ENCODE measurements at places on chromosomes 1 and 21.
A peak's percentile ranks its signal among the peaks of the same experiment; 100 is the strongest.

DNA sequence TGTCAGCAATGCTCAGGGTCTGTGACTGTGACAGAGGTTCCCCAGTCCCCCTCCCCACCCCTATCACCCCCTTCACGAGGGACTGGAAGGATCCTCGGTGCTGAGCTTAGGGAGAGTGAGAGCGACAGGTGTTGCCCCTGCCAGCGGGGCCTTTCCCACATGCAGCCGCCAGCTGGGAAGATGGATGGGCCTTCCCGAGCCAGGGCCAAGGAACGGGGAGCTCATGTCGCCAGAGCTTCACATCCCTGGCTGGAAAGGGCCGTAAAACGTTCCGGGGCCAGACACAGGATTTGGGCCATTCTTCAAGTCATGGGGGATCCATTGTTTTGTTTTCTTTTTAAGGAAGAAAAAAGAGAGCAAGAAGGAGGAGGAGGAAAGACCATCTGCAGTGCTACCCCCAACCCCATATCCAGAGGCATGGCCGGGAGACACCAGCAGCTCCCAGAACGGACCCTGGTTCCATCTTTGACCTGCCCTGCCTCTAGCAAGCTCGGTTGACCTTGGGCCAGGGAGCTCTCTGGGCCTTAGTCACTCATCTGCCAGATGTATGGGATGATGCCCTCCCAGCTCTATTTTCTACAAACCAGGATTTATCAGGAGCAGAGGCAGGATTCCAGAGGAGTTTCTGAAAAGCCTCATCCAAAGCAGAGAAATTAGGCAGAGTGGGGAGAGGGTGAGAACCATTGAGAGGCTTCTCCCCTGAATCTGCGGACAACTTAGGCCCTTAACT, 54.1 kb downstream of the TAS1R2 start:
- DNase-seq = no peak

- no peak for DNase-seq
Measured at GRCh38 chr1:226063977-226064815, 1.7 kb downstream of the H3-3A start.

- DNase-seq = peak; percentile 58
Measured at GRCh38 chr1:145994391-145995120, 1.8 kb downstream of the TXNIP start.

- DNase-seq = no peak
Measured at GRCh38 chr21:37547615-37548200, 181.1 kb downstream of the DYRK1A start.

DNA sequence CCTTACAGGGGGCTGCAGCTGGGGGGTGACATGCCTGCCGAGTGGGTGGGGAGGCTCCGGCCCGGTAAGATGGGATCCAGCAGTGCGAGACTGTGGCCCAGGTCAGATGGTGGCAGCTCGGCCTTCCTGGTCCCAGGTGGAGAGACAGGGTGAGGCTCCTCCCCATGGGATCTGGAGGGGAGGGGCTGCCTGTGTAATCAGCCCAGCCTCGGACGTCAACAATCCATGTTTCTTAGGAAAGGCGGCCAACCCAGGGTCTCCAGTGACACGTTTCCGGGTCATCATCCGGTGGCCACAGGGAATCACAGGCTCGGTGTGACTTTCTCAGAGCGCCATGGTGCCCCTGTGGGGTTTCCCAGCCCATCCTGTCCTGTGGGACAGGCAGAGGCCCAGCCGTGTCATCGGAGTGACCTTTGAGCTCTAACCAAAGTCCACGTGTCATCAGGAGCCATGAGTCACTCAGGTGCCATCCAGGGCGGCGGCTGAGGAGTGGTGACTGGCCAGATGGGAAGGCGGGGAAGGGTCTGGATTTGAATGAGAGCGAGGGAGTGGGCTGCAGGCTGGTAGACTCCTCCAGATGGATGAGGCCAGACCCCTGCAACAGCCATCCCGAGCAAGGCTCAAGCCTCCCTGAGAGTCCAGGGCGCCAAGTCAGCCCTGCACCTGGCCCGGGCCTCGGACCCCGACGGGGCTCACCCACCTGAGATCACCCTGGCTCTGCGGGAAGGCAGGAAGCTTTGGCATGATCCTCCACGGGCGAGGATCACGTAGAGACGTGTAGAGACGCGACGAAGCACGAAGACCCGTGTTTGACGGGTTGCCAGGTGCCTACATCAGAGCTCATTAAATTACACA, 6.6 kb upstream of the HES4 start:
- DNase-seq = no peak

DNA sequence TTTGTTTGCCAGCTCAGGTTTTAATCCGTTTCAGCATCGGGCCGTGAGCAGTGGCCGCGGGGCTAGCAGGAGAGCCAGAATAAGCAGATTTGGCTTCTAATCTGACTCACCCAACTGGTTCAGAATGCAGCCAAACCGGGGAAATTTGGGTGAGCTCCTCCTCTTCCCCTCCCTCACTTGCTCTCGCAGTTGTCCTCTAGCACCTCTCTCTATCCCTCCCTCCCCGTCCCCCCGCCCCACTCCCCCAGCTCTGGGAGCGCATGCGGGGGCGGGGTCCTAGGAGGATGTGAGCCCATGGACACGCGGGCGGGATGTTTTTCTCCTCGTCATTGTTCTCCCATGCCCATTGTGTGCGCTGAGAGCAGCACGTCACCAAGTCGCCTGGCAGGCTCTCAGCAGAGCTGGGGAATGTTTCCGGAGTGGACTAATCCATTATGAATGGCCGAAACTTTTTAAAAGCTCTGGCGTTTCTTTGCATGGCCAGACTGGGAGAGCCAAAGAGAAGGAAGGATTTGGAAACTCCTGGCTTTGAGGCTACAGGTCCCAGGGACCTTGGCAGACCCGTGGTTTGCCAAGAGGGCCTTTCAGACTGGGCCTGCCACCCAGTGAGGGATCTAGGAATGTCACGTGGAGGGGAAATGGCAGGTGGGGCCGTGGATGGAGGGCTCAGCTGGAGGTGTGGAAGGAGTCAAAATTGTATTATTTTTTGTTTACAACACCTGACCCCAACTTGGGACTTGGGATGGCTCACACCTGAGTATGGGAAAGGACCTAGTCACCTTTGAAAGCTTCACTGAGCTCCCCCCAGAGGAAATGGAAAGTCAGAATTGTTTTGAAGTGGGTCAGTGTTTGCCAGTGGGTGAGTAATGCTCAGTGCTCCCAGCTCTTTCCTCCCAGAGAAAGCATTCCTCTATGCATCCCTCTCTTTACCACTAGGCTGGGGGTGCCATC, 39.2 kb downstream of the CDK18 start:
- DNase-seq = peak; percentile 39

GRCh38 chr1:205448540-205449253, 7.1 kb downstream of the BLACAT1 start:
- DNase-seq = no peak

DNA sequence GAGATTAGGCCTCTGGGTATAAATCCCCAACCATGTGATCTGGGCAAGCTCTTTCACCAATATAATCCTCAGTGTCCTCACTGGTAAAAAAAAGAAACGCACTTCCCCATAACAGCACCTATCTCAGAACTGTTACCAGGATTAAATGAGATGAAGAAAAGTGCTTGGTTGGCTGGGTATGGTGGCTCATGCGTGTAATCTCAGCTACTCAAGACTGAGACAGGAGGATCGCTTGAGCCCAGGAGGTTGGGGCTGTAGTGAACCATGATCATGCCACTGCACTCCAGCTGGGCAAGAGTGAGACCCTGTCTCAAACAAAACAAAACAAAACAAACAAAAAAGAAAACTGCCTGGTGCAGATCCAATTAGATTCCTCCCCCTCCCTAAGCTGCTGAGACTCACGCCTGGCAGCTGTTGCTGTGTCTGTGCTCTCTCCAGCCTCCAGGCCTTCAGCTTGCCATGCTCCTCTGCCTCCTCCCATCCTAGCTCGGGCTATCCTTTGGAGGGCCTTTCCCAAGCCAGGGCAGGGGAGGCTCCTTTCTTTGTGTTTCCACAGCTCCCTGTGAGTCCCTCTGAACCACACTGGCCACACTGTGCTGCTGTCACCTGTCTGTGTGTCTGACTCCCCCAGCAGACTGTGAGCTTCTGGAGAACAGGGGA, 19.0 kb downstream of the CYB5RL start:
- DNase-seq = no peak

GRCh38 chr21:44375281-44375651, 21.8 kb downstream of the TRPM2 start:
- no peak for DNase-seq

DNA sequence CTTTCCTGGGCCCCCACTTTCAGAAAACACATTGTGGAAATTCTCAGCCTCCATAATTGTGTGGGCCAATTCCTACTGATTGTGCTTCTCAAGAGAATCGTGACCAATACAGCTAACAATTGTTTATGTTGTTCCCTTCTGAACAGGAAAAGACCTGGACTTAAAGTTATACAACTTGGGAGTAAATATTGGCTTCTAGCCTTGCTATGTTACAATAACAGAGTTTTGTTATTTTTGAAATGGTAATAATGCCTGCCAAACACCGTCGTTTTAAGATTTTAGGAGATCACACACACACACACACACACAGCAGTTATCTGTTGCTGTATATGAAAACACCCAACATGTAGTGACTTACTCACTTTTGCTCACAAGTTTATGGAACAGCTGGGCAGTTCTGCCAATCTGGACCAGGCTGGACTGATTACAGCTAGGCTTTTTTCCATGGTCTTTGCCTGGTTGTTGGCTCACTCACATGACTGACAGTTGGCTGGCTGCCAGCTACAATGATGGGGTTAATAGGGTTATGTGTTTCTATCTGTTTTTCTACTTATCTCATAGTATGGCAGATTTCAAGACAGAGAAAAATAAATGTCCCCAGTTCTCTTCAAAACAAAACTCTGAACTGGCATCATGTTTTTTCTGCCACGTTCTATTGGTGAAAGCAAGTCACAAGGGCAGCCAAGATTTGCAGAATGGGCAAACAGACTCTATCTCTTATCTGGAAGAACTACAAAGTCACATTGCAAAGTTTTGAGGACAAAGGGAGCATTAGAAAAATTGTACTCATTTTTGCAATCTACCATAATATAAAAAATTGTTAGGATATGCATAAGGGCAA, 447.5 kb downstream of the NEGR1 start:
- no peak for DNase-seq

DNA sequence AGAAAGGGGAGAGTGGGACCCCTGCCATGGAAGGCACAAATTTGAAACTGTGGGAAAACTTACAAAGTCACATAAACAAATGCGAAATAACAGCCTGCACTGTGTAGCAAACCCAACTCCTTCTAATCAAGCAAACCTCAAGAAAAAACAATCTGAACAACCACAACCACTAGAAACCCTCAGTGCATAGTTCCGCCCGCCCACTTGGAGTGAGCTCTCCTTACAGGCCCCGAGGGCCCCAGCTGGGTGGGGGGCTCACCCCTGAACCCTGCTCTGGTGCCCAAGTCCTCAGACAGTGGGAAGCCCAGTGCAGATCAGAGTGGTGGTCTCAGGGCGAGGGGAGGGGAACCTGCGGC, 931 bp upstream of the MXRA8 start:
- no peak for DNase-seq

DNA sequence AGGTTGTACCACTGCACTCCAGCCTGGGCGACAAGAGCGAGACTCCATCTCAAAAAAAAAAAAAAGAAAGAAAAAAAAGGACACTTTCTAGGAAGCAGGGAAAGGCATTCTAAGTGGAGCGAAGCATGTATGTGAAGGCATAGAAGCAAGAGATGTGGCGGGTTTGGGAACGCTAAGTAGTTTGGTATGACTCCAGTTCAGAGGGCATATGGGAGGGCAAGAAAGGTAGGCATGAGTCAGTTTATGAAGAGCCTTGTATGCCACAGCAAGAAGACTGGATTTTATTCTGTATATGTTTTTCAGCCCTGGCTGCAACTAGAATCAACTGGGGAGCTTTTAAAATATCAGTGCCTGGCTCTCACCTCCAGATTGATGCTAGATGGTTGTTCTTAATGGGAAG, 4.4 kb upstream of the ELOVL1 start:
- DNase-seq = no peak

DNA sequence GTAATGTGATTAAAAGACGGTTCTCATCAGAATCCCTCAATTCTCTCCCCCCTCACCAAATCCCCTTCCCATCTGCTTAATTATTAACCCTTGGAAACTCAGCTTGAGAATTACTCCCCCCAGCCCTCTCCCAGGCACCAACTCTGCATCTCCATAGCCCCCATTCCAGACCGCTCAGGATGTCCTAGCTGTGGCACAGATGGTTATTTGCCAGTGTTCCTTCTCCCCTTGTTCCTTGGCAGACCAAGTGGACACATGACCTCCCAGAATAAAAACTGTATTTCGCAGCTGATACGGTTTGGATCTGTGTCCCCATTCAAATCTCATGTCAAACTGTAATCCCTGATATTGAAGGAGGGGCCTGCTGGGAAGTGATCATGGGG, 14.6 kb downstream of the HENMT1 start:
- no peak for DNase-seq

GRCh38 chr1:33055210-33056008, 18.7 kb upstream of the AK2 start:
- no peak for DNase-seq

- no peak for DNase-seq
Measured at GRCh38 chr1:29805122-29805895, 569.0 kb downstream of the PTPRU start.

DNA sequence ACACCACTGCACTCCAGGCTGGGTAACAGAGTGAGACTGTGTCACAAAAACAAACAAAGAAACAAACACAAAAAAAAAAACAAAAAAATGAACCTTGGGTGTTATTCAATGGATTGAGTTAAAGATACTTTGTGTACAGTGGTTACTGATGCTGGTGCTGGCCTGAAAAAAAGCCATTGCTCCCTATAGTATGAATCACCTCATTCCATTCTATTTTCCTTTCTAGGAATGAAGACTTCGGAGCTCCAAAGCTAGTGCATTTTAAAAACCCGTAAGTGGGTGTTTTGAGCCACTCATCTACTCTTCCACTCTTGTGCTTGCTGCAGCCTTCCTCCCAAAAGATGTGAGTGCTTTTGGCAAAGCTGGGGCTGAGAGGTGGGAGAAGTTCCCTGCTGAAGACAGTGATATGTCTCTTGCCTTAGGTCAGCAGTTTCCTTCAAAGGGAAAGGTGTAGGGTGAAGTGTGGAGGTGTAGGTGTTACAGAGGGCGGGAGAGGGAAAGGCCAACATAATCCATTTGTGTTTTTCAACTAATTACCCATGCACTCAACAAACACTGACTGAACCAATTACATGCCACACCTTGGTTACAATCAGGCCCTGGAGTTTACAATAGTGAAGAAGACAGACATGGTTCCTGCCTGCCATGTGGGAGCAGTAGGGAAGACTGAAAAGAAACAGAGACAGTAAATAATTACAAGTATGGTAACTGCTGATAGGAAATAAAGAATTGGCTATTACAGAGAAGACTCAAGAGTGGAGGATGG, 55.0 kb upstream of the SERBP1 start:
- no peak for DNase-seq

DNA sequence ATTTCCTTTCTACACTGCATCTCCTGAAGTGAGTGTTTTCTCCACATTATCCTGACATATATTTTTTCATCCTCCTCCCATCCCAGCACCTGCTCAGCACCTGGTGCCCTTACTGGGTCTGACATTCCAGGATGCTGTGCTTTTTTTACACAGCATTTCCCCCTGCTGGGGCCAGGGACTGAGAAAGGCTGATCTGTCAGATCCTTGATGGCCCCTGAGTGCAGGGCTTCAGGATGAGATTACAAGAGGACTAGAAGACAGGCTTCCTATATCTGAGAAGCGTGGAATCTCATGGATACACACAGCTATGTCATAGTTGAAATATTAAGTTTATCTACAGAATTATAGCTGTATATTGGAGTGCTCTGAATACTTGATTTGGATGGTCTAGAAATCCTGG, 24.4 kb downstream of the RCAN1 start:
- DNase-seq = no peak
